ENCODE measurements at places on chromosomes 12 and 14. TPM values are rescaled to one million over a fixed set of nuclear protein-coding genes. Genes with fewer than 3 reads are reported as not detected.
A peak's percentile ranks its signal among the peaks of the same experiment; 100 is the strongest.

DNA sequence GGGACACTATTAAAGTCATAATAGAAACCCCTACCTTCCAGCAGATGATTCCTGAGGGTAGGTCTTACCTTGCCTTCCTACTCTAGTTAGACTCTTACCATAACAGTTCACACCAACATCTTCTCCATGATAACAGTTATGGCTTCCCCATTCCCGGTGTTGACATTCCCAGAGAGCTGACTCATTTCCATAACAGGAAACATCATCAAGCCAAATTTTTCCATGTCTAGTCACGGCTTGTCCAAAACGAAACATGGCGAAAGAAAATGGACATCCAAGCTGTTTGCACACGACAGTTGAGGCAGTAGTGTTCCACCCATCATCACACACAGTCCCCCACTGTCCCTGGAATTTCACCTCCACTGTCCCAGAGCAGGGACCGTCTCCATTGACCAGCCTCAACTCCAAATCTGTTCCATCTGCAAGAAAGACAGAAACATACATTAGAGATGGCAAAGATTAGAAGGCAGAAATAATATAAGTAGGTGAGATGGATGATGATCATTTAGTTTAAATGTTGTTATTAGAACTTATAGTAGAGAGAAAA lies 10.6 kb downstream of the CD163L1 start:
- no peak for DNase-seq

DNA sequence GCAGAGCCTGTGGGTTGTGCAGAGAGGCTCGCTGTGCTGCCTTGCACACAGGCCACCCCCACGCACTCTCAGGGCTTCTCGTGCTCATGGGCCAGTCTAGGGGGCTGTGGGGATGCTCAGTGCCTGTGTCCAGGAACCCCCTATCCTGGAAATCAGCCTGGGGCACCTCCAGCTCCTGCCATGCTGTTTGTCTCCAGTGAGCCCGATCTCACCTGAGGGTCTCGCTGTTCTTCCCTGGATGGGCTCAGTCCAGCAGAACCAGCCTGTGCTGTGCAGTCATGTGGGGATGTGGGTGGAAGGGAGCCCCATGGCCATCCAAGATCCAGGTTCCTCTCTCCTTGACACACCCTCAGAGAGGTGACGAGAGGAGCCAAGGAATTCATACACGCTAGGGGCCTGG lies 26.7 kb downstream of the SERPINA1 start:
- DNase-seq, result no peak

- DNase-seq, result peak; percentile 43
These were observed at the start of gene ITGA7 for GRCh38 chr12:55707841-55708694. Gene ITGA7, minus strand, starts transcription at chr12:55707904. Its CDS starts 222 bp downstream, at chr12:55707682.

GRCh38 chr14:31968107-31968810 lies 108.8 kb upstream of the ARHGAP5 start:
- no peak for DNase-seq

ASPG gene
- 0.38 TPM for total RNA-seq
